ENCODE measurements at places on chromosomes 16 and 17.

DNA sequence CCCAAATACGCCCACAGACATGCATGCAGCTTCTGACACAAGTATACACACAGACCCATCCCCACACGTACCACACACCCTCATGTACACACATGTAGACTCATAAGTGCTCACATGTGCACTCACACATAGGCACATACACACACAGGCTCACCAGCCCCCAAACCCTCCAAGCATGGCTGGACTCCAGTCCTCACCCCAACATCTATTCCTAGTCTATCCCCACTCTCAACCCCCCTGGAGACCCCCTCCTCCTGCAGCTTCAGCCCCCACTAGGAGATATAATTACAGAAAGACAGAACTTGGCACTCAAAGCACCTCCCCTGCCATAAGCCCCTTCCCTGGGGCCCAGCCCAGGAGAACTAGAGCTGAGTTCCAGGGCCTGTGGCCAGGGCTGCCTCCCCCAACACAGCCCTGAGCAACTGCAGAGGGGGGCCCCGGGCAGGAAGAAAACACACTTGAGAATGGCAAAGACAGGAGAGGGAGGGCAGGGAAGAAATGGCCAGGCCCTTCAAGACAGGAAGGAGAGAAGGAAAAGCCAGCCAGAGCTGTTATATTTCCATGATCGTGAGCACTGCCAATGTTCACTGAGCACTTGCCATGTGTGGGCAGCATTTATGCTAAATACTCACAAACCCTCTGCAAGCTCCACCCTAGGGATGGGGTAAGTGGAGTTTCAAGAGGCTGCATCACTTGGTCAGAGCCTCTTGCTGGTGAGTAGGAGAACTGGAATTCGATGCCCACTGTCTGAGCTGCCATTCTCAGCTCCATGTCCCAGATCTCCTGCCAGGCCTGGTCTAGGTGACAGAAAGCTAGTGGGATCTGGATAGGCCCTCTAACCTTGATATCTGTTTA, 224.5 kb downstream of the ZNF423 start:
- peak; percentile 12 for DNase-seq

DNA sequence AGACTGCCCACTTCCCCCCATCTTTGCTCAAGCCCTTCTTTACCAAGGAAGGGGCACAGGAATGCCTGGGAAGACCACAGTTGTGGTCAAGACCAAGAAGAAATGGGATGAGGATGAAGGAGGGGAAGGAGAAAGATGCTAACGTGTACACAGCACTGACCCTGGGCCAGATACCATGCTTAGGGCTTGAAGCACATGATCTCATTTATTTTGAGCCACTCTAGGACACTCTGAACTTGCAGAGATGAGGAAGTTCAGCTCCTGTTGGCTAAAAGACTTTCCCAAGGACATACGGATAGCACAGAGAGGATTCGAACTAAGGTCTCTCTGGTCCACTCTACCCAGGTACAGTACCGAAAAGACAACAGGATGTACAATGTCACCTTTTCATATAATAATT, 42.6 kb downstream of the PIK3R5 start:
- DNase-seq: no peak

DNA sequence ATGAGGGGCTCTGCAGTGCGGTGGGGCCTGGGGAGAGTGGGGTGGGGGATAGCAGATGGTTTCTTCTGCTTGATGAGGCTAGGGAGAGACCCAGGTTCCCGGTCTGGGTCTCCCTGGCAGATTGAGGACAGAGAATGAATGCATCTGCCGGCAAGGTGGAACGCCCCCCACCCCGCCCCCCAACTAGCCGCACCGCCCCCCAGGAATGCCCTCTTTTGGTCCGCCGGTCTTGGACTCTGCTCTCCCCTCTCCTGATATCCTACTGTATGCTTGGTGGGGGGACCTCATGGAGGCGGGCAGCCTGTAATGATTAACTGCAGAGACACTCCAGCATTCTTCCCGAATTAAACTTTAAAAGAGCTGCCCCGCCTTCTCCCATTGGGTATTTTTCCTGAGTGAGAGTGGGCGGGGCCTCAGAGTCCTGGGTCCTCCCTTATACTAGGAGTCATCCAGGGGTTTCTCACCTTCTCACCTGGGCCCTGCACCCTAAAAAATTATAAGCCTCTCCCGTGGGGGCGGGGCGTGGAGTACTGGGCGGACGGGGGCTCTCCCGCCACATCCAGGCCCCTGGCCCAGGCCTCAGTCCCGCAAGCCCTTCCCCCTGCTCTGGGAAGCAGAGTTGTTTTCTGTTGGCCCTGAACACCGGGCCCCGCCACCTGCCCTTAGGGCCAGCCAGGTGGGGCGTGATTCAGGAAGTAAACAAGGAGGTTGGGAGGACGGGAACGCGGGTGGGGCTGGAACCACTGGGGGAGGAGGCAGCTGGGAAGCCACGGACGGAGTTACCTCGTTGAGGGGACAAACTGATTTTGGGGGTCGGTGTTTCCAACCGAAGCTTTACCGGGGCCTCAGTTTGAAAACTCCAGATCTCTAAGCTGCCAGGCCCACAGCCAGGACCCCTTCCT, 1.5 kb downstream of the GRB7 start:
- DNase-seq: peak; percentile 64

GRCh38 chr17:80864751-80865150, 126.9 kb upstream of the CHMP6 start:
- no peak for DNase-seq
